ENCODE measurements at places on chromosomes 6 and 20.

DNA sequence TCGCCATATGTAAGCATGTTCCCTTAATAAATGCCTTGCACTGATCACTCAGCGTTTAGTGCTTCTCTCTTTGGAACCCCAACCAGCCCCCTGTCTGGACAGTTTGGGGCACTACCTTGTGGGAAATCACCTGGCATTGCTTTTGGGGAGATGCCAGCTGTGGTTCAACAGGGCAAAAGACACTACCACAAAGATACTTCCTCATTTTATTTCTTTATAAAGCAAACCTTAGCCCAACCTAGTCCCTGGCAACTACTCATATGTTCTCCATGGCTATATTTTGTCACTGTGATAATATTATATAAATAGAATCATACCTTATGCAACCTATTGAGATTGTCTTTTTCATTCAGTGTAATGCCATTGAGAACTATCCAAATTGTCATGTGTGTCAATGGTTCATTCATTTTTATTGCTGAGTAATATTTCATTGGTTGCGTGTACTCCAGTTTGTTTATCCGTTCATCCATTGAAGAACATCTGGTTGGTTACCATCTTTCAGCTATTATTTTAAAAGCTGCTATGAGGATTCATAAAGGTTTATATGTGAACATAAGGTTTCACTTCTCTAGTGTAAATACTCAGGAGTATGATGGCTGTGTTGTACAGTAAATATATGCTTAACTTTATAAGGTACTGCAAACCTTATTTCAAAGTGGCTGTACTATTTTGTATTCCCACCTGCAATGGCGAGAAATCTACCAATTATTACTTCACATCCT, 114.8 kb downstream of the MOXD1 start:
- DNase-seq = no peak

GRCh38 chr6:33140556-33140955, 51.7 kb downstream of the COL11A2 start:
- DNase-seq = no peak

DNA sequence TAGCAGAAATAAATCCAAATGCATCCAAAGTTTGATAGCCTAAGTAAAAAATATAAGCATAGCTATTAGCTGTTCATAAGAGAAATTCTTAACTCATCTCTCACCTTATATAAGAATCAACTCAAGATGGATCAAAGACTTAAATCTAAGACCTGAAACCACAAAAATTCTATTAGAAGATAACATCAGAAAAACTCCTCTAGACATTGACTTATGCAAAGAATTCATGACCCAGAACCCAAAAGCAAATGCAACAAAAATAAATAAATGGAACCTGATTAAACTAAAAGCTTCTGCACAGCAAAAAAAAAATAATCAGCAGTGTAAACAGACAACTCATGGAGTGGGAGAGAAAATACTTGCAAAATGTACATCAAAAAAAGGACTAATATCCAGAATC, 184.3 kb downstream of the TFAP2A start:
- no peak for DNase-seq

- no peak for DNase-seq
Observed at GRCh38 chr20:46195264-46196036, 77.3 kb downstream of the CD40 start.

DNA sequence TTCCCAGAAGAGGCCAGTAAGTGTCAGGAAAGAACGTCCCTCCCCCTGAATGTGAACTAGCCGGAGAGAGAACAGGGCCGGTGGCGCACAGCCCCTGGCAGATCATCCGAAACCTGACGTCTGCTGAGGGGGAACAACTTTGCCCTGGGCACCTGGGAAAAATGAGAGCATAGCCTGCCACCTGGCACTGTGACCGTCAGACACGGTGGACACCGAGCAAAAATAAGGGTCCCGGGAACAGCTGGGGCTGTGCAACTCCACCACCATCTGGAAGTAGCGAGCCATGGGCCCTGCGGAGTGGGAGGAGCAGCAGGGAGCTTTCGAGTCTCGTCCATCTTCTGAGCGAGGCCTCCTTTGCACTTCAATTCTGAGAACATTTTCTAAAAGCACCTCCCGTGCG, 110.8 kb downstream of the EDN3 start:
- no peak for DNase-seq

GRCh38 chr6:11374036-11375010, 141.9 kb upstream of the NEDD9 start:
- no peak for DNase-seq

DNA sequence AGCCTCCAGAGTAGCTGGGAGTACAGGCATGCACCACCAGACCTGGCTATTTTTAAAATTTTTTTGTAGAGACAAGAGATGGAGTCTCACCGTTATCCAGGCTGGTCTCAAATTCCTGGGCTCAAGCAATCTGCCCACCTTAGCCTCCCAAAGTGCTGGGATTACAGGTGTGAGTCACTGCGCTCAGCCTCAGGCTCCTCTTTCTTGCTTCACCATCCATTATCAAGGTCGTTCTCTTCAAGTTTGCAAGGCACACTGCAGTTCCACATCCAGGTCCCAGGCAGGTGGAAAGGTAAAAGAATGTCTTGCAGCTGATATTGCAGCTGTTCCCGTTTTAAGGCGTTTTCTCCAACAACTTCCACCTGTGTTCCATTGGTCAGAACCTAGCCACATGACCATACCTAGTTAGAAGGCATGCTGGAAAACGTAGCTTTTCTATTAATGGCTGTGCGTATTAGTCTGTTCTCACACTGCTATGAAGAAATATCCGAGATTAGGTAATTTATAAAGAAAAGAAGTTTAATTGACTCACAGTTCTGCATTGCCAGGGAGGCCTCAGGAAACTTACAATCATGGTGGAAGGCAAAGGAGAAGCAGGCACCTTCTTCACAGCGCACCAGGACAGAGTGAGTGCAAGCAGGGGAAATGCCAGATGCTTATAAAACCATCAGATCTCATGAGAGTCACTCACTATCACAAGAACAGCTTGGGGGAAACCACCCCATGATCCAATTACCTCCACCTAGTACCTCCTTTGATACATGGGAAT, 51.7 kb downstream of the PCNA start:
- no peak for DNase-seq

- DNase-seq = no peak
Observed at GRCh38 chr20:53609491-53610445, 16.1 kb upstream of the ZNF217 start.

GRCh38 chr20:4247898-4248858, 232.8 kb upstream of the RNF24 start:
- DNase-seq = no peak

DNA sequence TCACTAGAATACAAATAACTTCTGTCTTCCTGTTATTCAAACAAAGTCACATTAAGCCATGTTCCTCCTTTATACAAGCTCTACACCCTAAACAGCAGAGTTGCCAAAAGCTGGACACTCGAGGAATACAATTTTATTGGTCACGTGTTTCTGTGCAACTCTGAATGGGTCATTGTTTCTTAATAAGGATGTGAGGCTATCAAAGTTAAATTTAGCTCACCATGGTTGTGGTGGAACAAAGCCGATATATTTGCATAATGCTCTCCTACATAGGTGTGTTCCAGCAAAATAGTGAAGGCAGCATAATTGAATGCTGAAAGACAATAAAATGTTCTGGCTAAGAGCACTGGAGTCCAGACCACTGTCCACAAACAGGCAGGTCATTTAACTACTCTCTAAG, 36.9 kb upstream of the CD2AP start:
- no peak for DNase-seq

GRCh38 chr6:154358019-154358545, 1.5 kb upstream of the IPCEF1 start:
- no peak for DNase-seq

DNA sequence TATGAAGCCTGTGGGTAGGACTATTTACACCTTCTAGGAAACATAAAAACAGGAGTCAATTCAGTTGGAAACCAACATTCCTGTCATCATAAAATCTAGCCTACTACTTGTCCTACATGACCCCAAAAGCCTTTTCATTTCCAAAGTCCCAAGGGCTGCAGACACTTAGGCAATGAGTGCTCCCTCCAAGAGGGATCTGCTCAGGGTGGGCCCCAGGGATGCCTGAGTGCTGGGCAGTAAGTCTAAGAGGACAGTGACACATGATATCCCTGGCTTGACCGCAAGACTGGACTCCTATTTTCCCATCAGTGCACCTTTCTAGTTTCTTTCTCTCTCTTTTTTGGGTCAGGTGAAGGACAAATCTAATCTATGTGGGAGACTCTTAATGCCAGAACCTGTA, 1101.3 kb downstream of the GRIK2 start:
- DNase-seq = no peak

GRCh38 chr6:91751526-91751925, 1164.7 kb upstream of the MAP3K7 start:
- no peak for DNase-seq

DNA sequence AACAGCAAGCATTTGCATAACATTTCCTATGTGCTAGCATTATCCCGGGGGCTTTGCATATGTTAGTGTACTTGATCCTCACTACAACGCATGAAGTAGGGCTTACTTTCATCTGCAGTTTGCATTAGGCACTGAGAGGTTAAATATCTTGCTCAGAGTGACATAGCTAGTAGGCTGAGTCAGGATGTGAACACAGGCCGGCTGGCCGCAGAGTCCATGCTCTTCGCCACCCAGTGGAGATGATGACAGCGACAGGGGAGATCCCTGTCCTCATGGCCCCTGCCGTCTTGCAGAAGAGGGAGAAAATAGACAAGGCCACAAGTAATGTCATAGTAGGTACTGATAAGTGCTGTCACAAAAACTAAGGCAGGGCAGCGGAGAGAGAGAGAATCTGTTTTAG, 46.9 kb downstream of the LYRM4 start:
- no peak for DNase-seq

DNA sequence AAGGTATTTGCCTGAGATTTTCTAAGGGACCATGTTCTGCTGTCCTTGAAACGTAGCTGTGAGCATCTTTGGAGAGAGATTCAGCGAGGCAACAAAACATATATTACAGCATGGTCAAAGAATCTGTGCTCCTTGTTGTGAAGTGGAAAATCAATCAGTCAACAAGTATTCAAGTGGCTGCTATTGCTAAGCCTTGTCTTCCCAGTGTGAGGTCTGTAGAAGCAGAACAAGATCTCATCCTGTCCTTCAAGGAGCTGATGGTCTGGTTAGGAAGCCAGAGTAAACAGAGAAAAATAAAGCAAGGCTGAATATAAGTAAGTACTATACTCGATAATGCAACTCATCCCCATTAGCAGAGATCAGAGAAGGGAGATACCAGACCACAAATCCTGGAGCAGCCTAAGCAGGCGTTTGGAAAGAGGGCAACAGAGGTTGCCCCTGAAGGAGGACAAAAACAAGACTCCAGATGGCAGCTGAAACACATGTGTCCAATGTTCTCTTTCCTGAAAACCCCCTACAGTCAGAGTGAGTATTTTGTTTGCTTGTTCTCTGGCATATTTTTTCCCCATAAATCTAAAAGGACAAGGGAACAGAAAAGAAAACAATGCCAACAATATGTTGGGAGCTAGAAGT, 392.0 kb downstream of the SYNE1 start:
- DNase-seq = no peak

DNA sequence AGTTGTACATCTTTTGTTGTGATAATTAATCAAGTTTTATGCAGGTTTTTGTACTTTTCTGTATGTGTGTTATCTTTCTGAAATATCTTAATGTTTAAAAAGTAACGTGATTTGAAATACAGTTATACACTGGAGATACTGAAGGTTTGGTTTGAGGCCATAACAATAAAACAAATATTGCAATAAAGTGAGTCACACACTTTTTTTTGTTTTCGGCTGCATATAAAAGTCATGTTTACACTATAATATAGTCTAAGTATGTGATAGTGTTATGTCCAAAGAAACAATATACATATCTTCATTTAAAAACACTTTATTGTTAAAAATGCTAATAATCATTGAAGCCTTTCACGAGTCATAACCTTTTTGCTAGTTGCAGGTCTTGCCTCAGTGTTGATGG, 473.1 kb upstream of the GJE1 start:
- no peak for DNase-seq

- no peak for DNase-seq
Observed at GRCh38 chr6:169075915-169076654, 177.6 kb downstream of the THBS2 start.

DNA sequence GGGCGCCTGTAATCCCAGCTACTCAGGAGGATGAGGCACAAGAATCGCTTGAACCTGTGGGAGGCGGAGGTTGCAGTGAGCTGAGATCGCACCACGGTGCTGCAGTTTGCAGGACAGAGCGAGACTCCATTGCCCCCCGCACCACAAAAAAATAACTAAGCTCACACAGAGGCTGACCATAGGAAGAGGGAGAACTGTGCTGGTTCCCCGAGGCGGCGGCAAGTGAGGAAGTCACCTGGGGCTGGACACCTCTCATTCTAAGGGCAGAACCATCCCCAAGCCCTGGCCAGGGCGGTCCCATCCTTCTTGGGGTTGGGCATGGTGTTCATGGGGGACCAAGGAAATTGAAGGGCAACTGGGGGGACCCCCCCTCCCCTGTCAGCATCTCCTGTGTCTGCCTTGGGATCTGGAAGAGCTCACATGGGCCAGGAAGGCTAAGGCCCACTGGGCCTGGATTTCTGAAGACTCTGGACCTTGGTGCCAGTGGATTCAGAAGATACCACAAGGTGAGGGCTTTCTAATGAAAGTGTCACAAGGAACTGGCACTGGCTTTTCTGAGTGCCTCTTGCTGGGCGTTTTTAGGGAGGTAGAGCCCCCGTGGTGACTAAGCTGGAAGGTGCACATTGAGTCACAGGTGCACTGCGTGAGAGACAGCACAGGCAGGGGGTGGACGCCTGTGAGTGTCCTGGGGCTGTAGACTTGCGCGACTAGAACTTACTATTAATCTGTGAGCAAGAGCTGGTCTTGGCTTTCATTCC, 11.5 kb downstream of the IRF4 start:
- no peak for DNase-seq

DNA sequence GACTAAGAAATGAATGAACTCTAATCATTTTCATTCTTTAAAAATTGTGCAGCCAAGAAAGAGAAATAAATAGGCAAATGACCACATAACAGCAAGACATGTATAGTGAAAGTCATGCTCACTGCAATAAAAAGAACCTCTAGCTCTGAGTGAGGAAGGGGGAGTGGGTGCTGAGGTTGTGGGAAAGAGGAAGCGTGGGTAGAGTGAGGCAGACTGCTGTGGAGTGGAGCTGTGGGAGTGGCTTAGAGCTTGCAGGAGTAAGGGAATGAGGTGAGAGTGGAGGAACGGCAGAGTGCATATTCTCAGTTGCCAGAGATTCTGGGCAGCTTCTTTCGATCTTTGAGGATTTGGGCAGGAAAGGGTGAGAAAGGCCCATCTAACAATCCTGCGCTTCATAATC, 10.4 kb downstream of the DEFB129 start:
- no peak for DNase-seq

DNA sequence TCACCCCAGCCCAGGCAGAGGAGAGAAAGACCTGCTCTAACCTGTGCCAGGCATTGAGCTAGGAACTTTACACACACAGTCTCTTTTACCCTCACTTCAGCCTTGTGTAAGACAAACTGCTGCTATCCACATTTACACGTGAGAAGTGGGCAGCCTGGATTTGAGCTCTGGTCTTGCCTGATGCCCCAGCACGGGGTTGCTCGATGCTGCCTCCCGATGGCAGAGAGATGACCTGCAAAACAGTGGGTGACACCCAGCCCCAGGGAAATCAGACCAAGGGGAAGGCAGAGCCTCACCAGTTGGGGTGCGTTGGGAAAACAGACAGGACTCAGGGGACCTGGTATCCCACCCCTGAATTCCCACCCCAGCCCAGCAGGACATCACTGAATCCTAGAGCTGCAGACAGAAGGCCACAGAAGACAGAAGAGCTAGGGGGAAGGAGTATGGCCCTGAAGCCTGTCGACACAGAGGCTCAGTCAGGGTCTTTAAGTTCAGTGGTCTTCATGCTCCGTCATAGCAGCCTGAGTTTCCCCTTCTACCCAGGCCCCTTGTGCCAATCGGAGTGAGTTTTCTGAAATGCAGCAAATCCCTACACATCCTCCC, 990 bp downstream of the BPI start:
- DNase-seq = no peak
